ENCODE measurements at places on chromosomes 6 and 20.

DNA sequence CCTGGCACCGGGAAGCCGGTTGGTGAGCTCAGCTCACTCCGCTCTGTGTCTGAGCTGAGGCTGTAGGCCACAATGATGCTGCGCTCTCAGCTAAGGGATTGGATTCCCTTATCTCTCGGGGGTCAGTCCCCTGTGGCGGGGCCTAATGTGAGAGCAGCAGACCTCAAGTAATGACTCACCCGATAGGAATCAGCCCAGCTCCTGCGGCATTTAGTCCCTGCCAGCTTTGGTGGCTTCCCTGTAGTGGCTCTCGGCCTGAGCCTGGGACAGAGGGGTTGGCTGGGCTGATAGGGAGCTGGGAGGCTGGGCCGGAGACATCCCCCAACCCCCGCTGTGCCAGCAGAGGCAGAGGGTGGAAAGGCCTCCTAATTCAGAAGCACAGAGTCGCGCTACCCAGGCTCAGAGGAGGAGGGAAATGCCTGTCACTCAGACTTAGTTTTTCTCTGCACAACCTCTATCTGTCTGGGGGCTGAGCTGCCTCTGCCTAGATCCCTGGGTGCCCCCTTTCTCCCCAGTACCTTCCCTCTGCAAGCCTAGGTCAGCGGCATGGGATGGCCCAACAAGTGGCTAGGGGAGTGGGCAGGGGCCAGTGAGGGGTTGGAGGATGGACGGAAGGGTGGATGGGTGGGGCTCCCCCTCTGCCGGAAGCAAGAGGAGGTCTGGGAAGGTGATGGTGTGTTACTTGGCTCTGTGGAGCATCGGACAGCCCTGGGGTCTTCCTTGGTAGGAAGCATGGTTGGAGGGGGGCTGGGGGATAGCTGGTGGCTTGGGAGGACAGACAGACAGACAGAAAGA lies 92.2 kb downstream of the CDH22 start:
- no peak for DNase-seq

DNA sequence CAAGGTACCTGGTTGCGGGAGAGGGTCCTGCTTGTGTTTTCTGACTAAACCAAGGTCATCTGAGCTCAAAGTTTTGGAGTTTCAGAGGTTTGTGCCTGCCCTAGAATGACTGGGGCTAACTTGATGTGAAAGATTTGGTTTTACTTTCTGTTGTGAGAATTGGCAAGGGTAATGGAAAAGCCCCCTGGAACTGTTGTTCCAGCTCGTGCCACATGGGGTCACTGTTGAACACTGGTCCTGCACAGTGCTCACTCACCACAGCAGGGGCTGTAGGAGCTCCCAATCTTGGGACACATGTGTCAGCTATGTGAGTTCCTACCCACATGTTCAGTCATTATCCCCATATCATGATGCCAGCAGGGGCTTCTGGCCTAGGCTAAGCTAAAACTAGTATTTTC lies 6.5 kb downstream of the TGM6 start:
- no peak for DNase-seq

DNA sequence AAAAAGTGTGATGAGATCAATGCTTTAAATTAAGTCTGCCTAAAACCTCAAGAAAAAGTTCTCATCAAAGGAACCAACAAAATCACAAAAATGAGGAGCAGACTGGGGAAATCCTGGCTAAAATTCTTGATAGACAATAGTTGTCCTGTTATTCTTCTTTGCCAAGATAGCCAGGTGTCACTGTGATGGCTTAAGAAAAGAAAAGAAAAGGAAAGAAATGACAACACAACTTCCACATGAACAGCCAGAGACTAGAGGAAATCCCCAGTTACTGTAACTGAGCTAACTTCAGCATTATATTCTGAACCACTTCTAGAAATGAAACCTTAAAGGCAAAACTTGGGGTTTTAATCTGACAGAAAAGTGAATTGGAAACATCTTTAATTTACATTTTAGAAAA lies 129.6 kb downstream of the CD24 start:
- DNase-seq = no peak

GRCh38 chr20:47708953-47709833 lies 76.1 kb downstream of the SULF2 start:
- DNase-seq = no peak

- no peak for DNase-seq
These were observed 97.8 kb upstream of the PREP start for GRCh38 chr6:105500693-105501092.

- DNase-seq = no peak
These were observed 199.7 kb upstream of the SIM1 start for GRCh38 chr6:100664274-100665040.

DNA sequence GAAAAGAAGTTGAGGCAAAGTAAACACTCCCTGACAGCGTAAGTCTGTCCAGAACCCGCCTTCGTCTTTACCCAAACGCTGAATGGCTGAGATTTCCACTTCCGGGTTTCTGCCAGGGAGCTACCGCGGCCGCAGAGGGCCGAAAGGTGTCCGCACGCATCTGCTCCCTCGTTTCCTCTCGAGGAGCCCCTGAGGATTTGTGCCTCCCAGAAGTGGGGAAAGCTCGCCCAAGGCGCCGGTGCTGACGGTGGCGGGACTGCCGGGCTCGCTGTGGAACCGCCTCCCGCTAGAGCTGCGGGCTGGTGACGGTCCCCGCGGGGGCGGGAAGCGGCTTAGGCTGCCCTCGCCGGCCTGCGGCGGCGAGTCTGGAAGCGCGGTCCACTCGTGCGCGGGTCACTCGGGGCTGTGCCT lies 1760.2 kb upstream of the DEFB115 start:
- DNase-seq = no peak
